ENCODE measurements at places on chromosomes 16 and 17.

GRCh38 chr16:84434800-84435199 lies 66.5 kb downstream of the ATP2C2 start:
- DNase-seq, result no peak

DNA sequence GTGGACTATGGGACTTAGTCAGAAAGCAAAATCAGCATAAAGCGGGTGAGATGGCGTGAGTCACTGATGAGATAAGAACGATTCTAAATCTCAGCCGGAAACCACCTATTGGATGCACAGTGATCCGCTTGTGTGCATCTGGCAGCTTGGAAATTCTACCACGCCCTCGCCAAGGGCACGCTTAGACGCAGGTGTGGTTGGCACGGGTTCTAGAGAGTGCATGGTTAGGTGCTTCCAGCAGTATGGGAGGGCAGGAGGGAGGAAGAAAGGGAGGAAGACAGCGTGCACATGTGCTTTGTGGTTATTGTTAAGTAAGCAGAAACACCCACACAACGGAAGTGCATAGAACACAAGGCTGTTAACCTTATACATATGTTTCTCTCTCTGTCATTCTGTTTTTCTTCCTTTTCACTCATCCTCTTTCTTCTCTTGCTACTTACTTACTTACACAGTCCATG lies 374.0 kb upstream of the ASIC2 start:
- no peak for DNase-seq

GRCh38 chr17:77086433-77087010 lies 54.2 kb upstream of the SEC14L1 start:
- DNase-seq, result peak; percentile 56

- DNase-seq, result no peak
Observed at GRCh38 chr17:57782647-57783337, 37.7 kb upstream of the CCDC182 start.

DNA sequence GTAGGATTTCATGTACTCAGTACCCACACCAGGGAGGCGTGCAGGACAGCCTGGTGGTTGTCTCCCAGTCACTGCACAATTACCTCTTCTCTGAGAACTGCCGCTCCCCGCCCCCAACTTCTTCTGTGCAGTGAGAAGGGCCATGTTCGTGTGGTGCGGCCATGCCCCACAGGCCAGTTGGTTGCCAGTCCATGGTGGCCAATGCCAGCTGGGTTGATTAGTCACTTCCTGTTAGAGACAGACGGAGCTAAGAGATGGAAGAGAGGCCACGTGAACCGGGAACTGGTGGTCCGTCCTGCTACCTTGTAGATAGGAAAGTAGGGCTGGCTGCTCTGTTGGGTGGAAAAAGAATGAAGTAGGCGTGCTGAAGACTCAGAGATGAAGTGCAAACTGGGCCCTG lies 206.5 kb downstream of the ABCC12 start:
- DNase-seq, result no peak

DNA sequence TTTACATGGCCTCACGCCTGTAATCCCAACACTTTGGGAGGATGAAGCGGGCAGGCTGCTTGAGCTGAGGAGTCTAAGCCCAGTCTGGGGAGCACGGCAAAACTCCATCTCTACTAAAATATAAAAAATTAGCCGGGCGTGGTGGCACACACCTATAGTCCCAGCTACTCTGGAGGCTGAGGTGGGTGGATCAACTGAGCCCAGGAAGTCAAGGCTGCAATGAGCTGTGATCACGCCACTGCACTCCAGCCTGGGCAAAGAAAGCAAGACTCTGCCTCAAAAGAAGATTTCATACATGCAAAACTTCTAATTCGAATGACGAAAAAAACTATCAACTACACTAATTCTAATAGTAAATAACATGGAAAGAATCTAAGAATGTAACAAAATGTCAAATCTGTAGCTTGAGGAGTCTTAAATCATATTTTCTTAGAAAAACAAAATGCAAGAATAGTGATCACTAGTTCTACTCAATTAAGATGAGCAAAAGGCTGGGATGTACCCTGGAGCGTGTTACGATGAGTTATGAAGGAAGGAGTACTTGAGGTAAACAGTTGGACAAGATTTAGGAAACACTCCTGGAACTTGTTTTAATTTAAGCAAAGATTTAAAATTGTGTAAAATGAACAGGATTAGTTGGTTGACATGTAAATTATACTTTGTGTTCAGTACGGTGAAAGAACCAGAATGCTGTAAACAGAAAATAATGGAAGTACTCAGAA lies 20.7 kb downstream of the YWHAE start:
- DNase-seq, result no peak

DNA sequence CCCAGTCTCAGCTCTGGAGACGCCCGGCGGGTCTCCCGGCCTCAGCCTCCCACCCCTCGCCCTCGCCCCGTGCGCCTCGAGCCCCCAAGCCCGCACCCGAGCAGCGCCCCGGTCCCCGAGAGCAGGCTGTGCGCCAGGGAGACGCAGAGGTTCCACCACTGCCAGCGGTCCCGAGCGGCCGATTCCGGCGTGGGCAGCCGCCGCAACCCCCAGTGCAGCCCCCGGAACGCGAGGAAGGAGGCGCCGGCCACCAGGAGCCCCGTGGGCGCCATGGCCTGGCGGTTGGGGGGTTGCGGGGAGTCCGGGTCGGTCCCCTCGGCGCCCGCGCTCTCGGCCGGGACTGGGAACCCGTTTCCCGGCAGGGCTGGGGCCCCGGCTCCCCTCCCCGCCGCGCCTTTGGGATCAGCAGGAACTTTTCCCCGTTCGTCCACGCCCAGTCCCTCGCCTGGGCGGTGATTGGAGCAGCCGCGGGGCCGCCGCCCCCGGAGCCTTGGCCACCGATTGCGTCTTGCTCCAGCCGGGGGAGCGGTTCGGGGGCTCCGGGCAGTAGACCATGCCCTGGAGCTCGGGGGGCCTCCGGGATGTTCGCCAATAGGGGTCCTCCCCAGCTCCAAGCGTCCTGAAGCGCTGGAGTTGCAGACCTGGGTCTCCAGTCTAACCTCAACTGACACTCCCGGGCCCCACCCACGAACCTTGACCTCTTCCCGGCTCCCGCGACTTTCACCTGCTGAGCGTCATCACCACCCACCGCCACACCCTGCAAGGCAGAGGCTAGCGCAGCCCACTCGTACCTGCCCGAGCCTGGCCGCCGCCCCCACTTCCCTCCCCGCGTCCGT lies at the start of gene TLCD2:
Gene TLCD2 (minus strand): TSS at position 407 of the 836 bp plus-strand sequence. CDS start 135 bp downstream, at position 272.
- DNase-seq, result no peak

DNA sequence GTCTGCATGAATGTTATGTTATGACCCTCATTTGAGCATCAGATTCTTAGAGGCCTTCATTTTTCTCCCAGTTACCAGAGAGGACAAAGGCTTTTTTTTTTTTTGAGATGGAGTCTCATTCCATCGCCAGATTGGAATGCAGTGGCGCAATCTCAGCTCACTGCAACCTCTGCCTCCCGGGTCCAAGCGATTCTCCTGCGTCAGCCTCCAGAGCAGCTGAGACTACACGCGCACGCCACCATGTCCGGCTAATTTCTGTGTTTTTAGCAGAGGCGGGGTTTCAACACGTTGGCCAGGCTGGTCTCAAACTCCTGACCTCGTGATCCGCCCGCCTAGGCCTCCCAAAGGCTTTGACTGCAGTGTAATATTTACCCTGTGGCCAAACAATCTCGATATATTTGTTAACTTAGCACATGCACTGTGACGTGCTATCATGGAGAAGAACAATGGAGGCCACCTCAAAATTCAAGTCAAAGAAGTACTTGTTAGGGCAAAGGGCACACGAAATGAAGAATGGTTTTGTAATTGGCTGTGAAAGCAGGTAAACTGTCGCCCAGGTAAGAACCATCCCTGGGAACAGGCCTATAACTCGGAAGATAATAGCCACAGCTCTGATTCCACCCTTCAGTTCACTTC lies 303.4 kb downstream of the SLC39A11 start:
- DNase-seq, result no peak

DNA sequence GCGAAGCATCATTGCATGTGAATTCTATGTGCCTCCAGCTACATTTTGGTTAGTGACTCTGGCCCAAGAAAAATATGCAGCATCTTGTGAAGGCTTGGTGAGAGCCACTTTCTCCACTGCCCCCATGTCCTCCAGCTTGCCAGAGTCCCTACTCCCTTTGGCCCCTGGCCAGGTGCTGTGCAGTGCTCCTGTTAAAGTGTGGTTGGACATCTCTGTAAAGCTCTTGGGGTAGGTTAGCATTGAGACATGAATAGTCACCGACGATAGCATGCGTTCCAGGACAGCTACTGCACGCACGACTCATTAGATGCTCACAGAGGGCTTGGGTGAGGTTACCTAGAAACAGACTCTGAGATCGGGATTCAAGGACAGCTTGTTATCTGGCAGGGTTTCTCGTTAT lies 48.6 kb downstream of the FOXL1 start:
- DNase-seq, result no peak
